Activated T-cell treated with anti-CD3 and anti-CD28 coated beads, Interleukin-2, amount 50 U/mL, for 72 hours (primary cell): ENCODE measurements at places on chromosomes 2 and 18.

- DNase-seq, result no peak
Measured at GRCh38 chr18:36522509-36522908, 225.0 kb downstream of the FHOD3 start.

- DNase-seq, result no peak
Measured at GRCh38 chr18:29078273-29078672, 901.3 kb upstream of the CDH2 start.

DNA sequence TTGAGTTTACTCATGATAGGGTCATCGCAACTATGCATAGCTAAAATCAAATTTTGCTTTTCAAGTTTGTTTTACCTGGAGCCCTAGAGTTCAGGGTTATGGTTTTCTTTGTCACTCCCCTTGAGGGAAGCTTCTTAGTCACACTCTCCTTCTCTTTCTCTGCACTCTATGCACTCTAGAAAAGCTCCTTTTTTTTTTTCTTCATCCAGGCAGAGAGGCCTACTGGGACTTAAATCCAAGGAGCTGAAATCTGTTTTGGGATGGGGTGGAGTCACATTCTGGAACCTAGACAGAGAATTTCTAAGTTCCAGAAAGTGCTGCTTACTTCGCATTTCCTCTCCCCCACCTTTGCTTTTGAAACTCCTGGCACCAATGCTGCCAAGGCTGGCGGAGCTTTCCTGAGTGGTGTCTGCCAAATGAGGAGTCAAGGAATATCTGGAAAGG lies 19.1 kb upstream of the IL18R1 start:
- DNase-seq, result no peak

DNA sequence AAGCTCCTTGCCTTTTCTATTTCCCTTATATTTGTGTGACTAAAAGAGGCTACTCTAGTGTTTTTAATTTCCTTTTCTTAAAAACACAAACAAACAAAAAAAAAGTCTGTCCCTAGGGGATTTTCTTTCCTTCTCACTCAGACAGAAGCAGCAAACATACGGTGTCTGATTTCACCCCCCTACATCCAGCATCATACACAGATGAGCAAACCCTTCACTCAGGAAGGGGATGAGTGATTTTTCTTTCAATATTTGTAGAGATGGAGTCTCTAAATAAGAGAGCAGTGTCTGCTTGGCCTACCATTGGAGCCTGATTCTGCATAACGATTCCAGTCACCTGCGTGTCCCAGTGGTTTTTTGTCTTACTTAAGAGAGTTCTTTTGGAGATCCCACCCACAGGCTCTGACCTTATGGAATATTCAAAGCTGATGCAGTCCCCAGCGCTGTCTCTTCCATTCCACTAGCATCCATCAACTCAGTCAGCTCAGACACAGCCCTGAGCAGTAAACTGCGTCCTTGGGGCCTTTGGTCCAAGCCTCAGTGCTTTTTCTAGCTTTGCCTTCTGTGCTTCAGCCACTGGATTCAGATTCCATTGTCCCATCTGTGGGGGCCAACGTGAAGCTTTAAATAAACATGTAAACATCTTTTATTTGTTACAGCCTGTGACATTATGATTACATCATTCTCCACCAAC lies 52.6 kb upstream of the TPO start:
- no peak for DNase-seq

DNA sequence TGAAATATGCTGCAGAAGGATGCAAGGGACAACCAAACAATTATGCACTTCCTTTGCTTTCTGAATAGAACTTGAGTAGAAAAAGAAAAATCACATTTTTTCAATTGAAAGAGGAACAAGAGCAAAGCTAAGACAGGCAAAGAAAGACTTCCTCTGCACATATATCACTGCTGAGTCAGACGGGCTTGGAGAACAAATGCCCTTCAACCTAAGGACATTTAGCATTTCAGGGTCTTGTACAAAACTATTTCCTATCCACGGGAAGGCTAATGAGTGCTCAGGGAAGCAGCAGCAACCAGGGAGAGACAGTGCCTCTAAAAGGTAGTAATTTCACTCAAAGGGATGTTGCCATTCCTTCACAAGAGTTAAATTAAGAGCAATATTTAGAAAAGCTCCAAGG lies 570.0 kb upstream of the GCFC2 start:
- DNase-seq, result no peak

DNA sequence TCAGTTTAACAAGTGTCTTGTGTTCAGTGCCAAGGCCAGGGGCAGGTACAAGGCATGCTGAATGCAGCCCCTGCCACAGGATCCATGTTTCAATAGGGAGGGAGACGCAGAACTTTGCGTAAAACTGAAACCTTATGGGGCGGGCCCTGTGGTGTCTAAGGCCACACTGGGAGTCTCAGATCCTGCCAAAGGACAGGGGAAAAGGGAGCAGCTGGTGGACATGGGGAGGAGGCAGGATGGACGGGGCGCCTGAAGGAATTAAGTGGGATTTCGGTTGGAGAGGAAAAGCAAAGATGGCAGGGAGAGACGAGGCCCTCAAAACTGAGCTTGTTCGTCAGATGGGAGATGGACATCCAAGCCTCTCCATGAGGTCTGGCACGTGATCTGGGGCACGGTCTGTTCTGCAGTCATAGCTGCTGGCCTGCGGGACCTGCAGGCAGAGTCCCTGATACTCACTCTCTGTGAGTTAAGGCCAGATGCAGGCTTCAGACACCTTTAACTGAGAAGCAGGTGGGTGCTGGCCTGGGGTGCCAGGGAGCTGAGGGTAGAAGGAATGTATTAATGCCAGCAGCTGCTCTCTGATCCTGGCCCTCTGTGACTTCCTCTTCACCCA lies 48.8 kb downstream of the TCF7L1 start:
- no peak for DNase-seq

DNA sequence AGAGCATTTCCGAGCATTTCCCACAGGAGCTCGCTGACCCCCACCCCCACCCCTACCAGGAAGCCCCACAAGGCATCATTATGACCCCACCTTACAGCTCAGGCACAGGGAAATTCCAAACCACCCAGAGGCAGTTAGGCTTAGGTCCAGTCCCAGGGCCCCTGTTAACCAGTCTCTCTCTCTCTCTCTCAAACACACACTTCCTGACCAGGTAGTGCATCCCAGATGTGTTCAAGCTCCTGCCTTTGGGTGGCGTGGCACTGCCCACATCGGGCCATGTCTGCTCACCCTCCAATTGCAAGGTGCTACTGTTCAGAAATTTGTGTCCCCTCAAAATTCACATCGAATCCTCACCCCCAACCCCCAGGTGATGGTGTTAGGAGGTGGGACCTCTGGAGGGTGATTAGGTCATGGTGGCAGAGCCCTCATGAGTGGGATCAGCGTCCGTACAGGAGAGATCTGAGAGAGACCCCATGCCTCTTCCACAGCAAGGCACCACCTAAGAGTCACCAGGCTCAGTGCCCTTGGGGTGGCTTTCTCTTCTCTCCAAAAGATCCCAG lies 8.8 kb downstream of the COPS9 start:
- DNase-seq, result no peak

DNA sequence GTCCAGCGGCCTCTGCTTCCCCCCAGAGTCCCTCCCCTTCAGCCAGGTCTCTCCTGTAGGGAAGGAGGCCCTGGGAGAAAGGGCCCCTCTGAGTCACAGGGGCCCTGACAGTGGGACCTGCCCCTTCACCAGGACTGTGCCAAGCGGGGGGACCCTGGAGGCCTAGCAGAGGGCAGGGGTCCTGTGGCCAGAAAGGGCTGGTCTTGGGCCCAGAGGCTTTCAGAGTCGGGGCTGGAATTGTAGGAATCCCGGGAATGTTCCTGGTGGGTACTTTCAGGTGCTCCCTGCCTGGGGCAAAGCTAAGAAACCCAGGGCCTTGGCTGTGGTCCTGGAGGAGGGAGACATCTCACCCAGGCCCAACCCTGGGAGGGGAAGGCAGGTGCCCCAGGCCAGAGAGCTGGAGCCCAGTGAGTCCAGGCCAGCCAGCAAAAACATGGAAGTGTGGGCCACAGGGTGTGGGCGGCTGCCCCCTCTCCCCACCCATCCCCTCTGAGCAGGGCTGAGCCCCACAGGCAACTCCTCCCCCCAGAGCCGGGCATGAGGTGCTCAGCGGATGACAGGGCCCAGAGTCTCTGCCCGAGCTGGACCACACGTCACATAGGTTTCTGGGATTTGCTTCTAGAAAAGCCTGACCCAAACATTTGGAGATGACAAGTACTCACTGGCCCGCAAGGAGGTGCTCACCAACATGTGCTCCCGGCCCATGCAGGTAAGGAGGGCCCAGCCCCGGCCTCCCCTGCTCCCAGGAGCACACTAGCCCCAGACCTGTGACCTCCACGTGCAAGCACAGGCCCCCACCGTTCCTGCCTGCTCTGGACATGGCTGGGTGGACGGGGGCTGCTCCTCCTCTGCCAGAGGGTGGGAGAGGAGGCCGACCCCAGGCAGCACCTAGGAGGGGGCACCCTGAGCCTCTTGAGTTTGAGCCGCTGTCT lies 48.2 kb upstream of the ALPP start:
- no peak for DNase-seq

DNA sequence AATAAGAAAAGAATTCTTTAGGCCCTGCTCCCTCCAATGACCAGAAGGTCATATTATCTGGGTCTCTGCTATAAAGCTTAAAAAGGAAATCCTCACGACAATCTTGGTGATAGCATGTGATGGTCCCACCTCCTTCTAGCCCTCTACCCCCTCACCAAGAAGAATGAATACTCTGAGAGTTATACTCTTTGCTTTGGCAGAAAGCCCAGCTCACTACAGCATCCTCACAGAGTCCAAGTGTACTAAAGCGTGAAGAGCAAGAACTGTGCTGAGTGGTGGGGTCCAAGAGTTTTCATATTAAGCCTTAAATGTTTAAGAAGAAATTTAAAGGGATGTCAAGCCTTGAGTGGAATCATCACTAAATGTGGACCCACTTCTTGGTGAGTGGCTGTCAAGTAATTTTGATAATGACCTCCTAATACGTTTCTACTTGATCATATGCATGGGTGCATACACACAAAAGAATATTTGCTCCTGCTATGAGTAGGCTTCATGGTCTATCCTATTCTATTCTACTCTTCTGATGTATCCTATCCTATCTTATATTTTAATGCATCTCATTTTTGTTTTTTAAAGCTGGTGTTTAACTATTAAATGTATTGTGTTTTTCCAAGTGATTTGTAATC lies 16.5 kb upstream of the SERPINB7 start:
- DNase-seq, result no peak

GRCh38 chr2:28970464-28971160 lies 10.5 kb upstream of the TOGARAM2 start:
- no peak for DNase-seq

GRCh38 chr2:207423886-207424285 lies 105.9 kb upstream of the CREB1 start:
- DNase-seq, result peak; percentile 67

- no peak for DNase-seq
Measured at GRCh38 chr2:223526106-223526505, 76.1 kb downstream of the SCG2 start.

DNA sequence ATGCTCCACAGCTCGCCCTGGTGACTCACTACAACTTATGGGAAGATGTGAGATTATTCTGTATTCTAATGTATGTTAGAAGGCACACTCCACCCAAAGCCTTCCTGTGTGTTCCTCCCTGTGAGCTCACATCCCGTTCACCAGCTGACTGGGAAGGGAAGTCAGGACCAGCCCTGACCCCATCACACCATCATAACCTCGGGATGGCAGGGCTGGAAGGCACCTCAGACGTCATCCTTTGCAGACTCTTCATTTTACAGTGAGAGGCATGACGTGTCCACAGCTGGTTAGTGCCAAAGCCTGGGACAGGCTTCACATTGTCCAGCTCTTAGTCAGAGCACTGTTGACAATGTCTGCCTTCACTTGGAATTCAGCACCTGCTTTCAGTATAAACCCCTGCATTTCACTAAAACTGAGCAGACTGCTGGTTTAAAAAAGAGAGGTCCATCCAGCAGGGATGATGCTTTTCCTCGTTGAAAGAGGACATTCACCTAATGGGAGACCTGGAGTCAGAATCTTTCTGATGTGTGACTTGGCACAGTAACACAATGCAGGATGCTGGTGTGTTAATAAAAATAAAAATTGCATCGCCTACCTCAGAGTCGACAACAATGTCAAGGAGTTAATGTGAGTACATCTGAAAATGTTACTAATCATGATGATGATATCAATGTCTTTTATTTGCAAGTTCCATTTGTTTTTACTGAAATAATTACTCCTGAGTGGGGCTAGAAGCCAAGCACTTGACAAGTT lies 418.0 kb upstream of the TNP1 start:
- DNase-seq, result no peak
